ENCODE measurements at places on chromosomes 1 and 21. TPM values are rescaled to one million over a fixed set of nuclear protein-coding genes. Genes with fewer than 3 reads are reported as not detected.
A peak's percentile ranks its signal among the peaks of the same experiment; 100 is the strongest.

DNA sequence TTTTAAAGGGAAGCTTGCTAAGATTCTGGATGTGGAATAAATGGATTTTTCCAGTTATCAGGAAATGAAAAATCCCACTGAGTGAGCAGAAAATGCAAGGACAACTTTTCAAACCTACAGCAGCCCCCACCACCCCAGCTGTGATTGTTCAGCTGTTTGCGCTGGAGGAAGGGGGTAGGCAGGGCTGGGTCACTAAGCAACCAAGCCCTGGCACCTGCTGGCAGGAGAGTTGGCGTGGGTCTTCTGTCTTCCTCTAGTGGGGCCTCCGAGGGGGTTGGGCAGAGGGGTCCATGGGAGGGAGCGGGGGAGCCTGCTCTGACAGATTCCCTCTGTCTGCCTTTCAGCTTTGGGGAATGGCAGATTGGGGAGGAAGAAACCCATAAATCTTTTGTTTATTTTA is 45.3 kb downstream of the EIF2D start:
- no peaks in the 10 kb centered on the region for H3K27me3 ChIP-seq
- no peak for DNase-seq
- H3K4me3 ChIP-seq, result no peak overlapping the region
- peaks cover 6% of the 10 kb centered on the region for H3K4me1 ChIP-seq
- no peaks in the 10 kb centered on the region for H3K36me3 ChIP-seq
- H3K27ac ChIP-seq, result no peak overlapping the region

- peaks cover 22% of the 10 kb centered on the region for H3K4me1 ChIP-seq
- no peaks in the 10 kb centered on the region for H3K27me3 ChIP-seq
- no peaks in the 10 kb centered on the region for H3K36me3 ChIP-seq
- DNase-seq, result no peak
- no peak overlapping the region for H3K27ac ChIP-seq
- H3K4me3 ChIP-seq, result no peak overlapping the region
These were observed 77.3 kb upstream of the BCAR3 start for GRCh38 chr1:93758842-93759515.

GRCh38 chr1:183404476-183404875 is 13.7 kb downstream of the NMNAT2 start:
- H3K36me3 ChIP-seq, result no peaks in the 10 kb centered on the region
- H3K4me3 ChIP-seq, result no peak overlapping the region
- DNase-seq, result no peak
- H3K27ac ChIP-seq, result no peak overlapping the region
- no peaks in the 10 kb centered on the region for H3K4me1 ChIP-seq

GRCh38 chr1:3515774-3516480 is 61.5 kb downstream of the ARHGEF16 start:
- H3K4me1 ChIP-seq, result peaks cover 24% of the 10 kb centered on the region
- DNase-seq, result no peak
- peaks cover 33% of the 10 kb centered on the region for H3K36me3 ChIP-seq

GRCh38 chr21:35414507-35415139 is 365.5 kb upstream of the RUNX1 start:
- no peak for DNase-seq
- H3K4me3 ChIP-seq, result no peak overlapping the region
- peak overlapping the region; percentile 49 for H3K27ac ChIP-seq
- no peaks in the 10 kb centered on the region for H3K4me1 ChIP-seq

- no peaks in the 10 kb centered on the region for H3K4me1 ChIP-seq
- no peak overlapping the region for H3K27ac ChIP-seq
- DNase-seq, result no peak
- no peaks in the 10 kb centered on the region for H3K27me3 ChIP-seq
- no peak overlapping the region for H3K4me3 ChIP-seq
These were observed 90.8 kb downstream of the ZP4 start for GRCh38 chr1:237799762-237800474.

GRCh38 chr1:91803123-91803522 is 82.8 kb downstream of the TGFBR3 start:
- H3K36me3 ChIP-seq, result no peaks in the 10 kb centered on the region
- H3K27ac ChIP-seq, result no peak overlapping the region
- H3K4me1 ChIP-seq, result peaks cover 20% of the 10 kb centered on the region
- no peak for DNase-seq

- no peak overlapping the region for H3K27ac ChIP-seq
- H3K4me1 ChIP-seq, result peaks cover 3% of the 10 kb centered on the region
- peak overlapping the region; percentile 45 for H3K4me3 ChIP-seq
- no peaks in the 10 kb centered on the region for H3K27me3 ChIP-seq
- no peaks in the 10 kb centered on the region for H3K36me3 ChIP-seq
These were observed 26.8 kb upstream of the ZNF697 start for GRCh38 chr1:119674835-119675289.

DNA sequence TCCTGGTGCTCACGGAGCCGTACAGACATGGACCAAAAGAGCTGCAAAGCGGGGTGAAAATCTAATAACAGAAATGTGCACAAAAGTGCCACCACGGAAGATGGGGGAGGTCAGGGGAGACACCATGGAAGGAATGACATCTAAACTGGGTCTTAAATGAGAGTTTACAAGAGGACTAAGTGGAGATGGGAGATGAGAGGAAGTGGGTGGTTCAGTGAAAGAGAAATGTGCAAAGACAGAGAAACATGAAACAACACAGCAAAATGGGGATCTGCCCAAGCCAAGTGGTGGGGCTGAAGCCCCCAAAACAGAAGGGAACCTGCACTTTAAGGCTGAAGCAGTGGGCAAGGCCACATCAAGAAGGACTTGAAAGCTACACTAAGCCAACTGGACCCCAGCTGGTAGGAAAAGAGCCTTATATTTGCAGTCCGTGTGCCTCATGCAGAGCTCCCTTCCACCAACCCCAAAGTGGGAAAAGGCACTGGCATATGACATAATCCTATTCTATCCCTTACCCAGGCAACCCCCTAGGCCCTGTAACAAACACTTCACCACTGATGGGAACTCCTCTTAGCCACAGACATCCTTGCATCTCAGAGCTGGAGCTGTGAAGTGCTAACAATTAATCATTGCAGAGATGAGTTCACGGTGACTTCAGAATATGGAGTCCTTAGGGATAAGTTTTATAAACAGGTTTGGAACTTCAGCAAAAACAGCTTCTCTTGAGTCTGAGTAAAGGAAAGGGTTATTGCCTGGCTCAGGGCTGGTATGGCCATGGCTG is 198.6 kb upstream of the EDN2 start:
- peaks cover 13% of the 10 kb centered on the region for H3K4me1 ChIP-seq
- H3K36me3 ChIP-seq, result no peaks in the 10 kb centered on the region
- no peak overlapping the region for H3K27ac ChIP-seq
- no peak for DNase-seq
- no peak overlapping the region for H3K4me3 ChIP-seq

DNA sequence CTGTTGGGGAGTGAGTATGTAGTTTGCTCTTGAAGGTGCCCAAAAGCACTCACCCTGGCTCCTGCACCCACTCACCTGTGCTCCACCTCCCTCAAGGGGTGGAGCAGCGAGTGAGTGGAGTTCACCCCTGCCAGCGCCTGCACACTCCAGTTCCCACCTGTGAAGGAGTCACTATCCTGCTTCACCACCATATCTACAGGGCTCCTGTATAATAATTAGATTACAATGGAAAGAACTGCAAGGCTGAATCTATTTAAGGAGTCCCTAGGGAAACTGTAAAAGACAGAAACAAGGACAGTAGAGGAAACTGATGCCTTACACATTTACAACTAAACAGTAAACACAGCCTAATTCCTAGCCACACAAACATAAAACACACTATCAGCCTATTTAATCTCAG is 4.1 kb downstream of the DNAI4 start:
- DNase-seq, result no peak
- no peak overlapping the region for H3K27ac ChIP-seq
- no peaks in the 10 kb centered on the region for H3K36me3 ChIP-seq
- H3K4me1 ChIP-seq, result peaks cover 7% of the 10 kb centered on the region
- H3K27me3 ChIP-seq, result no peaks in the 10 kb centered on the region
- no peak overlapping the region for H3K4me3 ChIP-seq

GRCh38 chr1:182990413-182991144 is 32.6 kb upstream of the LAMC1 start:
- no peak overlapping the region for H3K27ac ChIP-seq
- H3K36me3 ChIP-seq, result no peaks in the 10 kb centered on the region
- no peaks in the 10 kb centered on the region for H3K4me1 ChIP-seq
- H3K4me3 ChIP-seq, result no peak overlapping the region
- no peak for DNase-seq

DNA sequence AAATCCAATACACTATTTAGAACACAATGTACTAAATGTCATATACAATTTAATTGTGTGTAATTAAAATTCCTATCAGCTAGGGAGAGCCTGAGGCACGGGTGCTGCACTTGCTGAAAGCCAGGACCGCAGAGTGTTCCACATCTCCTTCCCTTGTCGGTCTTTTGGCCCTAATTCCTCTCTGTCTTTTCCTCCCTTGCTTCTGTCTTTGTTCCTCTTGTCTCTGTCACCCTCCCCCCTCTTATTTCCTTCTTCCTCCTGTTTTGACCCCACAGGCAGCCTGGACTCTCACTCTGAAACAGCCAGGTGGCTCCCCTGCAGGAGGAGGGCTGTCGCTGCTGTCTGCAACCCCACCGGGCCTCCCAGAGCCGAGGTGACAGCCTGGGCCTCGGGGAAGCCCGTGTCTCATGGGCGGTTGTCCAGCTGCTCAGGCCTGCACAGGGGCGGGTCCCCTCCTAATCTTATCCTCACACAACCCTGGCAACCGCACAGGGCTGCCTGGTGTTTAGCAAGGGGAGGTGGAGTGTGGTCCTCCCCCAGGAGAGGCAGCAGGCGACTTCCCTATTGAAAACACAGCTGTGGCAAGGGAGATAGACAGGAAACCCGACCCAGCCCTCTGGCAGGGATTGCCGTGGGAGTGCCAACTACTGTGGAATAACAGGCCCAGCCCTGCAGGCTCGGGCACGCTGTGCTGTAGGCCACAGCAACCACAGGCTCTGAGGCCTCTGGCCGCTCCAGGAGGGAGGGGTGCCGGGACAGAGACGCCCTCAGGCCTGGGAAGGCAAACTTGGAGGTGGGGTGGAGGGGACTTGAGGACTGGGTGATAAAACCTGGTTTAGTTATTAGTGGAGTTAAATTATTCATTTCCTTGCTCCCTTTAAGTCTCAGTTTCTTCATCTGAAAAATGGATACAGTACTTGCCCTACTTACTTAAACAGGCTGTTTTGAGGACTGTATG is 68.8 kb upstream of the WDR26 start:
- no peaks in the 10 kb centered on the region for H3K36me3 ChIP-seq
- peaks cover 32% of the 10 kb centered on the region for H3K4me1 ChIP-seq
- DNase-seq, result peak; percentile 81
- H3K27me3 ChIP-seq, result no peaks in the 10 kb centered on the region

- no peaks in the 10 kb centered on the region for H3K36me3 ChIP-seq
- H3K4me3 ChIP-seq, result no peak overlapping the region
- DNase-seq, result no peak
- H3K4me1 ChIP-seq, result no peaks in the 10 kb centered on the region
These were observed 92.6 kb upstream of the PALMD start for GRCh38 chr1:99553301-99553700.

DNA sequence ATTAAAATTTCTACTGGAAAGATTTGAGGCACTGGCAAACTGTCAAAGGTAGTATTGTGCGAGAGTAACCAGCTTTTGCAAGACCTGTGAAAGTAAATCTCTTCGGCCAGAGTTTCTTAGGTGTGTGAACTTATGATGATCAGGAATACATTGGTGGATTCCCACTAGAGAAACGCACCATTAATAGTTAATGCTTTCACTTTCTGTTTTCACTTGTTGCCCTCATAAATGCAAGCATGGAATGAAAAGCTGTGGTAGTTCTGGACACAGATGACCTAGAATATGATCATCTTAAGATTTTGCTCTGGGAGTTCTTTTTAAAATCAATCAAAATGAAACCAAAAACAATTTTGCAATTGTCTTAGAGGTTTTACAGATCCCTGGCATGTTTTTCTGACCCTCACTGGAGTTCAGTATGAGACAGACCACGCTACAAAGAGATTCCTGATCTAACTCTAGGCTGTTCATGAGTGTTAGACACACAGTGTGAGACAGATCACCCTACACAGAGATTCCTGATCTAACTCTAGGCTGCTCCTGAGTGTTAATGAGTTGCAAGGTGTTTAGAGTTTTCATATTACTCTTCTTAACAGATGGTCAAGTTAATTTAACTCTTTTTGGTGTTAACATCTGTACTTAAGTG is 98.8 kb downstream of the SDCCAG8 start:
- peak overlapping the region; percentile 15 for H3K27ac ChIP-seq
- no peaks in the 10 kb centered on the region for H3K4me1 ChIP-seq
- H3K36me3 ChIP-seq, result no peaks in the 10 kb centered on the region
- no peak for DNase-seq
- no peaks in the 10 kb centered on the region for H3K27me3 ChIP-seq

DNA sequence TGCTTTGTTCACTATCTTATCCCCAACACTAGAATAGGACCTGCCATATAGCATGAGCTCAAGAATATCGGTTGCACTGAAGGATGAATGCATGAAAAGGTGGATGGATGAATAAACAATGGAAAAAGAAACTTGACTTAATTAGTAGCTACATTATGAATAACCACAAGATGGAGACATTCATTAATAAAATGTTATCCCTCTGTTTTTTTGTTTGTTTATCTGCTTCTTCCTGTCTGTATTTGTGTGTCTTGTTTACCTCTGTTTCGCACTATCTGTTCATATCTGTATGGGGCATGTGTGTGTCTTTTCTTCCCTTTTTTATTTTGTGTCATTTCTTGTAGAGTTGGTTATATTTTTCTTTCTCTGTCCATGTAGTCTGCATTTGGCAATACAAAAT is 1.1 kb upstream of the OR14I1 start:
- H3K36me3 ChIP-seq, result no peaks in the 10 kb centered on the region
- H3K4me3 ChIP-seq, result no peak overlapping the region
- no peaks in the 10 kb centered on the region for H3K27me3 ChIP-seq

Gene AGO1
- 16.7 TPM for total RNA-seq

Gene CFHR5
- 0.59 TPM for total RNA-seq

Gene CLDN17
- not detected for total RNA-seq

Gene SNAP47
- total RNA-seq, result 53.8 TPM

Gene WDR26
- 54.9 TPM for total RNA-seq

Gene NECTIN4
- total RNA-seq, result not detected

Gene EXO5
- total RNA-seq, result 9.7 TPM
